Stomach (tissue), 19 donors: ENCODE measurements at places on chromosomes 5 and 9. TPM values are rescaled to one million over a fixed set of nuclear protein-coding genes. Genes with fewer than 3 reads are reported as not detected.

Gene MEGF10
- total RNA-seq, result under 0.01 TPM

DNA sequence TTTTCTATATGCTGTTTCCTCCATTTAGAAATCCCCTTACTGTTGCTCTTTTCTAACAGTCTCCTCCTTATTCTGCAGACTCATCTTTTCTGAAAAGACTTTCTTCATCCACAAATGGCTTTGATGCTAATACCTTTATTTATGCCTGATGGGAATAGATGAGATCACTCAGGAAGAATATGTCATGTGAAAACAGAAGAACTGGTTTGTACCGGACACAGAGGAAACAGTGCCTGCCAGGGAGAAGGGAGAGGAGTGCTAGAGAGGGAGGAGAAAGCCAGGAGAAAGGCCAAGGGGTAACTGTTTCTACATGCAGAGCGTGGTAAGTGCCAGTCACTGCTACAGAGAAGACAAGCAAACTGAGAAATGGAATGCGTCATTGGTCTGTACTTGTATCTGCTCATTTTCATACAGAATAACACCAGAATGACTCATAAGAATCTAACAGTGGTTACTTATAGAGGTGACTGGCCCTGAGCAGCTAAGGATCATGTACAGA lies 45.9 kb upstream of the PJA2 start:
- DNase-seq, result no peak
- H3K36me3 ChIP-seq, result no peaks in the 10 kb centered on the region
- H3K4me3 ChIP-seq, result no peak overlapping the region
- no peaks in the 10 kb centered on the region for H3K27me3 ChIP-seq
- H3K27ac ChIP-seq, result peak overlapping the region; percentile 14
- peaks cover 8% of the 10 kb centered on the region for H3K4me1 ChIP-seq

GRCh38 chr5:81601919-81602318 lies 149.0 kb downstream of the SSBP2 start:
- H3K4me3 ChIP-seq, result no peak overlapping the region
- no peaks in the 10 kb centered on the region for H3K4me1 ChIP-seq
- no peaks in the 10 kb centered on the region for H3K27me3 ChIP-seq
- H3K36me3 ChIP-seq, result peaks cover 8% of the 10 kb centered on the region

DNA sequence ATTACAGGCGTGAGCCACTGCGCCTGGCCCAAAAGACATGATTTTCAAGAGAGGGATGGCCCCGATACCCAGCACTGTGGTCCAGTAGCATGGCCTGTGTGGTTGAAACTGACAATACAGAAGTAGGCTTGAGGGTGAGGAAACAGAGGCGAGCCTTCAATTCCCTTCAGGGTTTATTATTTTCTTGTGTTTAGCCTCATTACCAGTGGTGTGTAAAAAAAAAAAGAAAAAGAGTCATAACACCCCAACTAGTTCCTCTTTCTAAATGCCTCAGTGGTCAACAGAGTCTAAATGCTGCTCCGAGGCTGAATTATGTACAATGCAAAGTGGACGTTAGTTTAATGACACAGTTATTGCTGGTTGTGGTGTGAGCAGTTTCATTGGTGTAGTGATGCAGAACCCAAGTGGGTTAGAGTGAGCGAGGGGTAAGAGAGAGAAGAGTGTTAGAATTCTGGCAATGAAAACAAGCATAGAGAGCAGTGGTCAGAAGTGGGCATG lies 58.8 kb downstream of the SNX30 start:
- no peaks in the 10 kb centered on the region for H3K27me3 ChIP-seq
- H3K27ac ChIP-seq, result no peak overlapping the region
- H3K4me1 ChIP-seq, result no peaks in the 10 kb centered on the region
- DNase-seq, result no peak
- no peak overlapping the region for H3K4me3 ChIP-seq

- peaks cover 14% of the 10 kb centered on the region for H3K4me1 ChIP-seq
- H3K4me3 ChIP-seq, result no peak overlapping the region
- peak; percentile 76 for DNase-seq
- no peaks in the 10 kb centered on the region for H3K27me3 ChIP-seq
Observed at GRCh38 chr5:159451197-159452052, 121.1 kb upstream of the IL12B start.

- no peak overlapping the region for H3K27ac ChIP-seq
- no peaks in the 10 kb centered on the region for H3K4me1 ChIP-seq
- H3K27me3 ChIP-seq, result no peaks in the 10 kb centered on the region
- DNase-seq, result no peak
Observed at GRCh38 chr5:169512385-169512784, 71.2 kb upstream of the SPDL1 start.
